ENCODE measurements at places on chromosomes 1 and 21. TPM values are rescaled to one million over a fixed set of nuclear protein-coding genes. Genes with fewer than 3 reads are reported as not detected.

Gene CFHR5
- not detected for polyA plus RNA-seq

Gene RPTN
- polyA plus RNA-seq: not detected

- no peak for DNase-seq
These were observed 34.7 kb downstream of the SLC19A1 start for GRCh38 chr21:45507523-45507875.

Gene ADAMTS5
- 0.27 TPM for polyA plus RNA-seq

- no peak for DNase-seq
These were observed 51.1 kb upstream of the CTTNBP2NL start for GRCh38 chr1:112344754-112345423.

GRCh38 chr1:33171977-33172813, 9.6 kb downstream of the TRIM62 start:
- no peak for DNase-seq

Gene DEPDC1
- polyA plus RNA-seq: 7.4 TPM

- peak; percentile 31 for DNase-seq
These were observed 31.7 kb upstream of the GPR37L1 start for GRCh38 chr1:202090994-202091393.

Gene NOL9
- 12.1 TPM for polyA plus RNA-seq

Gene FBLIM1
- 218 TPM for polyA plus RNA-seq

DNA sequence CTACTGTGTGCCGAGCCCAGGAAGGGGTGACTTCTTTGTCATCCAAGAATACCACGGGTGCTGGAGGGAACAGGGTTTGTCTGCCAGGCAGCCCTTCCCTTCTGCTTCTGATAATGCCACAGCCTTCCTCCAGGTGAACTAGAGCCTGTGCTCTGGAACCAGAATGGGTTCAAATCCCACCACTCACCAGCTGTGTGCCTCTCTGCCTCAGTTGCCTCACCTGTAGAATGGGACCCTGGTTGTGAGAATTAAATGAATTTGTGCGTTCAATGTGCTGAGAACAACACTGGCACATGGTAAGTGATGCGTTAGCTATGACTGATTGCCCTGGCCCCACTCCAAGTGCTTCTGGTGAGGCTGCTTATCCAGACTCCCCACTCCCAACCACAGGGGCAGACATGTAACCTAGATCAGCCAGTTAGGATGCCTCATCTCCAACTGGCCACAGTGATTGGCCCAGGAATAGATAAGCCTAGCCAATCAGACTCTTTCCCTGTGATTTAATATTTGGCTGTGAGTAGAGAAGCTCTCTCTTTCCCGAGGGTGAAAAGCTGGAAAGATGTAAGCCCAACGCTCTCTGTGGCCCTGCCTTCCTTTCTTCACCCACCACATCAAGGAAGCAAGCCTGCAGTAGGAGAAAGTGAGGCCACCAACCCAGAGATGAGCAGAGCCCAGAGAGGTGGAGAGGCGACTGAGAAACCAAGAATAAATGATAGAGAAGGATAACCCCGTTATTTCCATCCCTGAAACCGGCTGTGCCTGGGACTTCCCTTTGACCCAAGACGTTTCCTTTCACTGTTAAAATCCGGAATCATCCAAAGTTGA, 20.8 kb upstream of the LAPTM5 start:
- no peak for DNase-seq

- DNase-seq: no peak
These were observed 12.6 kb upstream of the BCAS2 start for GRCh38 chr1:114594046-114594445.

DNA sequence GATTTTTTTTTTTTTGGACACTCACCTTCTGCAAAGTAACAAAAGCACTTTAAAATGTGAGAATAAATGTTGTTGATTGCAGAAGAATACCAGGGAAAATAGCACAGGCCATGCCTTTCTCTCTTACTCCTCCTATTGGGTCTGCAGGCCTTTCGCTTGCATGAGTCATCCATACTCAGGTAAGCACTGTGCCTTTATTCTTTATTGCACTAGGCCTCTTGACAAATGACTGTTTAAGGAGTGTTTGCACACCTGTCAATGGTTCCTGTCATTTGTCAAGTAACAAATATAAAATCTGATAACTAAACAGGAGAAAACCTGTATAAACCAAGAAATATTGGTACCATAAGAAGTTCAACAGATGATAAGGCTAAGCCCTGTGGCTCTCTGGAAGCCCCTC, 106.5 kb downstream of the RGS7 start:
- peak; percentile 69 for DNase-seq

DNA sequence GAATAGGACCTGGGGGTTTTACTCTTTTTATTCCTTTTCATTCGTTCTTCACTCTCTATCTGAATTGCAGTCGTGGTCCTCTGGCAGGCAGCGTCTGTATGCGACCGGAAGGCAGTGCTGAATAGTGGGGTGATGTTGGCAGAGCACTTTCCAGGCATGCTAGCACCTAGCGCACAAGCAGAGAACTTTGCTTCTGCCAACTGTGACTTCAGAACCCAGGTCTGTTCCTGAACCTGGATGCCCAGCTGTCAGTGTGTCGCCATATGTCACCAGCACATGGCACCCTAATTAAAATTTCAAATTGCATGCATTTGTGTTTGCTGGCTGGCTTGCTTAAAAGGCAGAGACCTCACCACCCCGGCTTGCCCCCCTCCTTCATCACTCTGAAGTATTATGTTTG, 116.2 kb downstream of the NFIA start:
- no peak for DNase-seq

Gene PTPRC
- polyA plus RNA-seq: 3.8 TPM

- DNase-seq: no peak
These were observed 192.2 kb upstream of the C8B start for GRCh38 chr1:57157818-57158603.

DNA sequence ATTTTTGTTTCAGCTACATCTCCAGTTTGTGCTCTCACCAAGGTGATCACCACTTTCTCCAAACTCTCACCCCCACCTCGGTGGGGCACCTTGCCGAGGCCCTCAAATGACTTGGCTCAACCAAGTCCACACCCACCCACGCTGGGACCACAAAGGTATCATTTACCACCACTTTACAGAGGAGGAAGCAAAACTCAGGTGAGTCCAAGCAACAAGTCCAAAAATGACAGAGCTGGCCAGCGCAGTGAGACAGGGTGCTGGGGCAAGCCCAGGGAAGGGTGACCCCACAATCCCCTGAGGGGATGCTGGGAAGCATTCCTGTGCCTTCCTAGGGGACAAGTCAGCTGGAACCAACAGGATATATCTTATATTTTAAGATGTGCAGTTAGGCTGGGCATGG, 24.7 kb downstream of the SSBP3 start:
- no peak for DNase-seq

DNA sequence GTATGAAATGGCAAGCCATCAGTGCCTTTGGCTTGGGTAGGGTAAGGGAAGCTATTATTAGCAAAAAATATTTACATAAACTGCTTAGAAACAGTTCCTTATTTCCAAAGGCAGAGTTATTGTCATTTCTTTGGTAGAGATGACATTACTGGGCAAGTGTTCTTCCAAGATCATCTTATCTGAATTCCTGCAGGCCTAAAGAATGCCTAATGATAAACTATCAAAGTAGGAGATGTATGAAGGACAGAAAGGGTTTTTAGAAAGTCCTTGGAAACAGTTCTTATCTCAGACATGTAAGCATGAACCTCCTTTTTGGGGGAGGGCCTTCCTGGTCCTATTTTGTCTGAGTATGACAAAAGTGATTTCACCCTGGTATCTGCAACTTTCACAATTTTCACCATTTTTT, 5.1 kb upstream of the FRRS1 start:
- DNase-seq: no peak

DNA sequence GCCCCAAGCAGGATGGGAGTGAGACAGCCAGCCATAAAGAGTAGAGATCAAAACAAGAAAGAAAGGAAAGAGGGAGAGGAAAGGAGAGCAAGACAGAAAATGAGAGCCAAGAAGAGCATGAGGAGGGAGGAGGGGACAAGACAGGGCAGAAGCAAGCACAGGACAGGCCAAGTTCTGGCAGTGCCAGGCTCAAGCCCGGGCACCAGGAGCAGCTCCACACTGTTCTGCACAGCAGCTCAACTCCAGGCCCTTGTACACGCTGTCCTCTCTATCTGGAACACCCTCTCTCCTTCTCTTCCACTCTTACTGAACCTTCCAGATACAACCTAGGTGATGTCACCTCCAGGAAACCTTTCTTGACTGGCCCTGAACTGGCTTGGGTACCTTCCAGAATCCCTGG, 11.7 kb downstream of the IFFO2 start:
- DNase-seq: no peak

DNA sequence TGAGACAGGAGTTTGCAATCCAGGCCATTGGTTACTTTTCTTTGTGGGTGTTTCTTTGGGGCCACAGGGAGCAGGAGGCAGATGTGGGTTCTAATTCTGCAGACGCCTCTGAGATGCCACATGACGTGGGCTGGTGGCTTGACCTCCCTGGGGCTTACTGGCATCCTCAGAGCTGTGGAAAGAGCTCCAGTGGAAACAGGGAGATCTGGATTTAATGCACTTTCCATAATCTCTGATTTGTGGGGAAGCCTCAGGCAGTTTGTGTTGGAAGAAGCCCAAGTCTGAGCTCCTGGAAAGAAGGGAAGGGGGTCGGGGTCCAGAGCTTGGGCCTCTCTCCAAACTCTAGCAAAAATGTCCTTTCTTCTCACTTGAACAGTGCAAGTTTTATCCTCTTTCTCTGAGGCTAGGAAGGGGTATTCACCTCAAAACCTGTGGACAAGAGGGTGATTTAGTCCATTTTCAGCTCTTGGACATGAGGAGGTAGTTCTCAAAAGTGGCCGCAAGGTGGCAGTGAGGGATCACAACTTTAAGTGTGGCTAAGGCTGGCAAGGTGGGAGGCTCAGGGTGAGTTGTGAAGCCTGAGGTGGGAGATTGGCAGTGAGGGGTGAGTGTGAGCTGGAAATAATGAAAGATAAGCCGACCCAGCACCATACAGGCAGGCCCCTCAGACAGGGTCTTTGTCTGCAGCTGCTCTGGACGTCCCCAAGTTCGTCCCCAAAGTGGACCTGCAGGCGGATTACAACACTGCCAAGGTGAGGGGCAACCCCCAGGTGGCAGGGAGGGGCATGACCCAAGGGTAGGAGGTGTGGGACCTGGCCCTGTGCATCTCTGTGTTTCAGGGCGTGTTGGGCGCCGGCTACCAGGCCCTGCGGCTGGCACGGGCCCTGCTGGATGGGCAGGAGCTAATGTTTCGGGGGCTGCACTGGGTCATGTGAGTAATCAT, 9.2 kb downstream of the IKBKE start:
- DNase-seq: peak; percentile 64

Gene OR2L3
- polyA plus RNA-seq: not detected

Gene LRIG2
- 4.8 TPM for polyA plus RNA-seq

GRCh38 chr1:145889722-145890121, 4.1 kb upstream of the ANKRD35 start:
- no peak for DNase-seq

Data from small intestine (tissue), 16 donors.